ENCODE measurements at places on chromosomes 2 and 18. TPM values are rescaled to one million over a fixed set of nuclear protein-coding genes. Genes with fewer than 3 reads are reported as not detected.

The HOXD13 gene
- total RNA-seq: not detected

The CFAP221 gene
- total RNA-seq: 2.7 TPM

The LHCGR gene
- not detected for total RNA-seq

The CCBE1 gene
- not detected for total RNA-seq

DNA sequence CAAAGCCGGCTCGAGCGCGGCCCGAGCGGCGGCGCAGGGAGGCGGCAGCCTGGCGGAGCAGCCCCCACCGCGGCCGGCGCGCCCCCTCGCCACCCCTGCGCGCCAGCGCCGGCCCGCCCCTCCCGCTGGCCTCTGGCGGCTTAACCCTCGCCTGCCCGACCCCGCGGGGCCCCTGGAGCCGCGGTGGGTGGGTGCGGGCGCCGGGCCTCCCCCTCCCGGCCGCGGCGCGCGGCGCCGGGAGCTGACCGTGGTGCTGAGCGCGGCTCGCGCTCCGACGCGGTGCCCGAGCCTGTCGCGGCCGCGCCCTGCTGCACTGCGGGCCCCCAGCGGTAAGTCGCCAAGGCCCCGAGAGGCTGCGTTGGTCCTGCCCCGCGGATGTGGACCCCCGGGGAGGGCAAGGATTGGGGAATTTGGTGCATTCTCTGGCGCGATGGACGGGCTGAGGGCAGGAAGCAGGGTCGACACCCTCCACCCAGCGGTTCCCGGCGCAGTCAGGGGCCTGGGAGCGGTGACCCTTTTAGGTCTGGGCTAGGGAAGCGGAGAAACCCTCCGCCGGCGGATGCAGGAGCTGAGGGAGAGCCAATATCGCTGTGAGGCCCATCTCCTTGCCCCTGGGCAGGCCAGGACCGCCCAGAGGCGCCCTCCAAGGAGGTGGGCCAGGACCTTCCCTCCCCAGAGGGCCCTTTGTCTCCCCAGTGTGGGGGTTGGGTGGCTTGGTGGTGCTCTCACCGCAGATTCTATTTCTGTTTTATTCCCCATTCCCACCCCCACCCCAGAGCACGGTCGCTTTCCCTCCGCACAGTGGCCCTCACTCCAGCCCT lies 923 bp downstream of the AMER3 start:
- DNase-seq: peak; percentile 30

GRCh38 chr2:13884291-13884976 lies 748.1 kb upstream of the LRATD1 start:
- DNase-seq: no peak

GRCh38 chr2:203683932-203684556 lies 22.4 kb upstream of the CD28 start:
- no peak for DNase-seq

DNA sequence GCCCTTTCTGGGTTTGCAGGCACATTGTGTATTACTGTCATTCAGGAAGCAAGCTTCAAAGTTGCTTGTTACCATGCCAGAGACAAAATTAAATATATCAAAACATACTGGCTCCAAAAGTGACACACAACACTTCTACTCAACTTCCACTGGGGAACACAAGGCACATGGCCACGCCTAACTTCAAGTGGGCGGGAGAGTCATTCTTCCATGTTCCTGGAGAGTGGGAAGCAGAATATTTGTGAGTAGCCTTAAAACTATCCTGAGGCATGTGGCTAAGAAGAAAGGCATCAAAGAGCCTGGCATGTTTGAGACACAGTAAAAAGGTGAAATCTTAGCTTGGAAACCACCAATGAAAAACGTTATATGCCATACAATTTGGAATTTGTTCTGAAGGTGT lies 90.5 kb upstream of the TACR1 start:
- no peak for DNase-seq

GRCh38 chr2:12054956-12055618 lies 308.7 kb downstream of the LPIN1 start:
- DNase-seq: no peak

DNA sequence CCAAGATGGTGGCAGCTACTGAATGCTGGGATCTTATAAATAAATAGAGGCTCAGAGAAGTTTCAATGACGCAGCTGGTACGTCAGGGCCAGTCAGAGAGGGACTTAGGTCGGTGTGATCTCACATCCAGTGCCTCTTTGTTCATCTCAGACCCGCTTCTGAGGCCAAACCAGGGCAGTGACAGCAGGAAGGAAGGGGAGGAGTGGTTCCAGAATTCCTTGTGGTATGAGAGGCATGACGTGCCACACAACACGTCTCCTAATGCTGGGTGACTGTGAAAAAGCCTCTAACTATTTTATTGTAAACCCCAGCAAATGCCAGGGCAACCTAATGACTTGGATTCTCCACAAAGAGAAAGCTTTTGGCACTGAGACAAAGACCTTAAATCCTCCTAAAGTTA lies 423.3 kb downstream of the LPIN1 start:
- no peak for DNase-seq

DNA sequence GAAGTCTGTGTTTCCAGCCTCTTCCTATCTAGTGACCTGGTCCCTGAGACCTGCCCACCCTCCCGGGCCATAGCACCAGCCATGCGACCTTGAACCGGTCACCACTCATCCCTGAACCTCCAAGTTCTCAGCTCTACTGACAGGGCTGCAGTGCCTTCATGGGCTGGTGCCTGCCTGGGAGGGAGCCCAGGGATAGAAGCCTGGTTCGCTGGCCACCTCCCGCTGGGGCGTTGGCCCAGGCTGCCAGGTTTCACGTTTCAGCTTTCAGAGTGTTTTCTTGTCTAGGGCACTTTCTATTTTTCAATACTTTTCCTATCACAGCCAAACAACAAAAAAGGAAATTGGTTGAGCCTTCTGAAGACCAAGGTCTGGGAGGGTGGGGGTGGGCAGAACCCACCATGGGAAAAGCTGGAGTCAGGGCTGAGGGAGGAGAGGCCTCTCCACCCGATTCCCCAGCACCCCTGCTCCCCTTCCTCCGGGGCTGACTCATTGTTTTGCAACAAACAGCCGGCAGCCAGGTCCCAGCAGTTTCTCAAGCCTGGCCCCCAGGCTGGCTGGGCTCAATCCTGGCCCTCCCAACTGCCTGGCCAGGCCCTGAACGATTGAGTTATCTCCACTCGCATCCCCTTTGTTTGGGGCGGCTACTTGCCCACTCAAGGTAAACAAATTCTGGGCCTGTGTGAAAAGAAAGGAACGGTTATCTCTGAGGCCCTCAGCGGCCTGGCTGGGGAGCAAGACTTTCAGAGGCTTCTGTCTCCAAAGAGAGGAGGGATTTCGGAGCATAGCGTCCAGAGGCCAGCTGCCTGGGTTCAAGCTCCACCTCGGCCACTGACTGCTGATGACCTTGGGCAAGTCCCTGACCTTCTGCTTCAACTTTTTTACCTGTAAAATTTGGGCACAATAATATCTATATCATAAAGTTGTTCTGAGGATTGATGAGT lies 47.5 kb downstream of the ZFP36L2 start:
- DNase-seq: no peak

DNA sequence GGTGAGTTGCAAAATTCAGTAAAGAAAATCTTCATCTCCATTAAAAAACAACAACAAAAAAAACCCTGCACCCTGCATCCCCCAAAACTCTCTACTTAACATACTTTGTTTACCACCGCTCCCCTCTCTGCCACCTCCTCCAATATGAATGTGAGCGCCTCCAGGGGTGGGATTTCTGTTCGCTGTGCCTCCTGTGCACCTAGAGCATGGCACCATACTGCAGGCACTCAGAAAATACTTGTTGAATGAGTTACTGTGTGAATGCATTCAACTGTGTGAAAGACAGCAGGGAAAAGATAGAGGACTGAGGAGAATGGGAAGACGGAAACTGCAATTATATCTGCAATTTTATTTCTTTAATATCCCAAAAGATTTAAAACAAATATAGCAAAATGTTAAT lies 4.5 kb downstream of the CEBPZ start:
- DNase-seq: no peak

DNA sequence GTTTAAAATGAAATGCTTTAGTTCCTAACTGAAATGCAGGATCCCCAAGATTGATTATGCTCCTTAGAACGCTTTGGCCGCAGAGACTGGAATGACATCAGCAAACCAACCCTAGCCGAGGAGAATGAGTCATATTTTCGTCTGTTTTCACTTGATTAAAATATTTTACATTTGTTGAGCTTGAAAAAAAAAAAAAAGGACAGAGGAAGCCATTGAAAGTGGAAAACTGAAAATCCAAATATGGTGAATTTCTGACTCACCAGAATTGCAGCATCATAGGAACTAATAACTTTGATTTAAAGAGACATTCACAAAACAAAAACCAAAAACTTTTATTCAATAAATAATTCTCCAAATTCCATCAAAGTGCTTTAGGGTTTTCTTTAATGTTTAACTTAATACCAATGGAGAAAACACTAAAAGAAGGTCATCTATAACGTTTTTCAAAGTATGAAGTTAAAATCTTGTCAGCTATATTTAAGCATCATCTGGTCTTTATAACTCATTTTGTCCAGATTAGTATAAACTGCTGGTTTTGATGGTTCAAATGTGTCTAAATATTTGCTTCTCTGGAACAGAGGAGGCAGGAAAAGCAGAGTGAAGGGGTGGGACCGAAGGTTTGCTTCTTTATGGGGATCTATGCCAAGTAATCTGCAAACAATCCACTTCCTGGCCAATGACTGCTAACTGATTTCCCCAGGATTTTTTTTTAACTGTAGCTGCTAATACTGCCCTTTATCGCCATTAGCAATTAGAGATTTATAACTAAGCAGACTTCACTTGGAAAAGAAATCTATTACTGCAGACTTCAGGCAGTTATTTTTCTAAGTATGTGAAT lies 30.9 kb upstream of the COL5A2 start:
- no peak for DNase-seq

- DNase-seq: no peak
Observed at GRCh38 chr18:9627642-9628041, 13.3 kb upstream of the PPP4R1 start.

GRCh38 chr2:159515441-159515840 lies 100.9 kb downstream of the BAZ2B start:
- peak; percentile 53 for DNase-seq

DNA sequence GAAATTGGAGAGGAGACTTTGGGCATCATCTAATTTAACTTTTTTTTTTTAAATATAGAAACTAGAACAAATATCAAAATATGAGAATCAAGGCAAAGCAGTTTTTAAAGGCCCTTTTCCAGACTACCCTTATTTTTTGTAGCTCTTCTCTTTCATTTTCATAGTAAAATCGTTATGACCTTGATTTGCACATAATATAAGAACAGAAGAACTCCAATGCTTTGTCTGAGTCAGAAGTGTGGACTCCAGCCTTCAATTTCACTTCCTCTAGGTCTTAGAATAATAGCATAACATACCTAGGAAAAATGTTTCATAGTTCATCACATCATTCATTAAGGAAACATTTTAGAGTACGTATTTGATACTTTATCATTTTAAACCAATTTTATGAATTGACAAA lies 74.4 kb downstream of the ANKRD12 start:
- no peak for DNase-seq
